ENCODE measurements at places on chromosomes 13 and 19.

DNA sequence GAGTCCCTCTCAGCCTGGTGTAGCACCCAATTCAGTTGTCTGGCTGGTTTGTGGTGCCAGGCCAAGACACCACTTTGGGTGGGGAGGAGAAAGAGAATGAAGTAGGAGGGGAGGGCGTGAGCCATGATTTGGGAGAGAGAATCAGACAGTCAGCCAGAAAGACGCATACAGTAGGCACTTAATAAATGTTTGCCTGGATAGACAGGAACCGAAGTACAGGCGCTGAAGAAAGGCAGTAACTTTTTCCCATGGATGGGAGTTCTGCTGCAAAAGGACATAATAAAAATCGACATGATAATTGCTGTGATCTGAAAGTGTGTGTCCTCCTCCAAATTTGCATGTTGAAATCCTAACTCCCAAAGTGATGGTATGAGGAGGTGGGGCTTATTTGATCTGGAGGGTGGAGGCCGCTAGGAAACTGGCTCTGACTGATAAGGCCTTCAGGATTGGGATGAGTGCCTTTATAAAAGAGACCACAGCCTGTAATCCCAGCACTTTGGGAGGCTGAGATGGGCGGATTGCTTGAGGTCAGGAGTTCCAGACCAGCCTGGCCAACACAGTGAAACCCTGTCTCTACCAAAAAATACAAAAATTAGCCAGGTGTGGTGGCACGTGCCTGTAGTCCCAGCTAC, 38.4 kb upstream of the PDCD5 start:
- no peak for DNase-seq

DNA sequence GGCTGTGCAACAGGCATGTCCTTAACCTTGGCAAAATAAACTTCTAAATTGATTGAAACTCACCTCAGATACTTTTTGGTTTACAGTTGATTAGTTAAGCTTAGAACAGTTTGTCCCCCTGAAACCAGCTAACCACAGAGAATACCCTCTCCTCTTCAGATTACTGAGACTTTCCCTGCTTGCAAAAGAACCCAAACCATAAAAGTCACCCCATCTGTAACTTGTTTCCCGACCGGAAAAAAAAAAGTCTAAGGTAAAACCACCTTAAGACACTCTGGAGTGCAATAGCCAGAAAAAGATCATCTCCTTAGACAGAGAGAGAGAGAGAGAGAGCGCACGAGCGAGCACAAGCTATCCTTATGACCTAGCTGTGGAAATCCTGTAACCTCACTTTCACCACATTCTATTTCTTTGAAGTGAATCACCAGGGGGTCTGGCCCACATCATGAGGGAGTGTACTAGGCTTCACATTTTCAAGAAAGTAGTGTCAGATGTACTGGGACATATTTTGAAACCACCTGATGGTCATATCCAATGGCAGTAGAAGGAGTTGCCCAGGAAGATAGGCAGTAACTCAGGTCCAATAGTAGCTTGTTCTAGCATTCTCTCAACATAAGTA, 11.1 kb upstream of the GTF2F2 start:
- DNase-seq = no peak

GRCh38 chr13:56335775-56336174, 804.9 kb upstream of the PRR20A start:
- no peak for DNase-seq

DNA sequence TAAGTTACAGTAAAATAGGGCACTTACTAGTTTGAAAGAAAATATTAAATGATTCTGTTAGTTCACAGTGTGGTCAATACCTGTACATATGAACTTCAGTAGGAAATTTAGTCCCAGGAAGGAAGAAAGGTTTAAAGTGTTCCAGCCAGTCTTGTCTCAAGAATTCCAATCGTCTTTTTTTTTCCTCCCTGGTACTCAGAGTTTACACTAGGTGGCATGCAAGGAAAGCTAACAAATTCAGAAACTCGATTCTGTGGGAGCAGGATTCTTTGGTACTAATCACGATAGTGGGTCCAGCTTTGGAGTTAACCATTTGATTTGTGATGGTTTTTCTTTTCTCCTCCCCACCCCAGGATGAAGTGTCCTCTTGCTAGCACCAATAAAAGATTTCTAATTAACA, 43.6 kb downstream of the POLR1D start:
- DNase-seq = no peak

DNA sequence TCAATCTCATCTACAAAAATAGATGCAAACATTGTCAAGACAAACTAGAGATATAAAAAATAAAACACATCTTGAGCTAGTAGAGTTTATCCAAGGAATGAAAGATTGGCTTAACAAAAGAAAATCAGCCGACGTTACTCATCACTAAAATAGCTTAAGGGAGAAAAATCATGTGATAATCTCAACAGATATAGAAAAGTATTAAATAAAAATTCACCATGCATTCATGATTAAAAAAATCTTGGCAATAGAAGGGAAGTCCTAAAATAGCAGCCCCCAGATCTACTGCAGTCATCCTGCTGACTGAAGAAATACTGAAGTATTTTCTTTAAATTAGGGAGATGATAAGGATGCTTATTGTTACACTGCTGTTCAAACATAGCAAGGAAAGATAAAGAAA, 12.6 kb upstream of the DCLK1 start:
- no peak for DNase-seq

DNA sequence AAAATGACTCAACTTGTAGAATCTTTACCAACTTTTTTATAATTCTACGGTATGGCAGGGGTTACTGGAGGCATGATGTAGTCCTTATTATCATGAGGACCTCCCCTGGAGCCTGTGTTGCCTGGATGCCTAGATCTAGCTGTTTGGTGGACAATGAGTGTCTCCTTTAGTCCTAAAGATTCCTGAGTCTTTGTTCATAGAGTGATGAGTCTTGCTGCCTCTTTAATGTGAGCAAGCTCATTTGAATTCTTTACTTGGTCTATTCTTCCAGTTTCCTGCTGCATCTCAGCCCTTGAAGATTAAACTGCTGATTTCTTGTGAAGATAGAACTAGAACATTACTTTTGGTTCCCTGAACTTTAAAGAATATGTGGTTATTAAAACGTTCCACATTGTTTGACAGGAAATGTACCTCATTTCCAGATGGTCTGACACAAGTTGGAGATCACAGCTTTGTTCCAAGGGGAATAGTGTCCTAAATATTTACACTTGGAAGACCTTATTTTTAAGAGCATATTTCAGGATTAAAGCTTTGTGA, 51.9 kb downstream of the SLAIN1 start:
- DNase-seq = no peak

DNA sequence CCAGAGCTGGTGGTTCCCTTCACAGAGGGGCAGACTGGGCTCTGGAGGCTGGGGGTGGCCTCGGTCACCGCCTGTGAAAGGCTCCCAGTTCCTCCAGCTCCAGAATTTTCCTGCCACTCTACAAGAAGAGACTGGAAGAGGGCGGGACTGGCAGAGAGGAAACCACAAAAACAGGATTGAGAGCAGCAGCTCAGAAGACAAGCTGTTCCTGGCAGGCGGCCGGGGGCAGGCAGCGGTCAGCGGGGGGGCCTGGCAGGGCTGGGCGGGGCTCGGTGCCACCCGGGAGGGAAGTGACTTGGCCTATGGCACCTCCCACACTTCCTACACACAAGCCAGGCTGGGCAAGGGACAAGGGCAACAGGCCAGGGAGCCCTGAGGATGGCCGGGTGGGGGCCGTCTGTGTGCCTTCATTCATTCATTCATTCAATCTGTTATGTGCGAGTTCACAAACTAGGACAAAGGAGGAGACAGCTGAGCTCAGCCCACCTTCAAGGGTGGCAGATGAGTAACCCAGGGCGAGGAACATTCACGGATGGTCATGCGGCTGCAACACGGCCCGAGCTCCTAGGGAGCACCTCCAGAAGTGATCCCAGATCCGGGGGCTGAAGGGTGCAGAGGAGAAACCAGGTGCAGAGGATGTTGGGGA, 16.9 kb upstream of the BTBD2 start:
- peak; percentile 96 for DNase-seq

GRCh38 chr13:102772042-102772425, 1.6 kb downstream of the TEX30 start:
- DNase-seq = no peak

DNA sequence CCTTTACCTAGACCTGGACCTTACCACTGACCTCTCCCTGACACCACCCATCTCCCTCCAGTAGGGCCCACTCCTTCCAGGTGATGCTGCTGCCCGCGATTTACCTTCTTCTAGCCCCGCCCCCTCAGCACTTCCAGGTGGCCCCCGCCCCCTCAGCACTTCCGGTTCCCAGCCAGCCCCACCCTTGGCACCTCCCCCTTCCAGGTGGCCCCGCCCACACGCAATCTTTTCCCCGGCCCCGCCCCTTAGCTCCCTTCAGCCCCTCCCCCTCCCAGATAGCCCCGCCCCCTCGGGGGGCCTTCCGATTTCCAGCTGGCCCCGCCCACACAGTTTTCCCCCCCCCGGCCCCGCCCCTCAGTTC, 586 bp downstream of the LIG1 start:
- DNase-seq = peak; percentile 82

GRCh38 chr13:65959305-65959704, 1270.8 kb downstream of the PCDH9 start:
- DNase-seq = no peak

GRCh38 chr13:91313581-91313980, 33.9 kb upstream of the MIR17HG start:
- DNase-seq = no peak

GRCh38 chr13:35600137-35600536, 123.6 kb upstream of the MAB21L1 start:
- no peak for DNase-seq

GRCh38 chr13:25180775-25181537, 8.9 kb upstream of the AMER2 start:
- DNase-seq = no peak

GRCh38 chr13:52968074-52968700, 60.4 kb upstream of the OLFM4 start:
- DNase-seq = peak; percentile 74

- DNase-seq = no peak
Measured at GRCh38 chr19:50315773-50316448, 13.3 kb downstream of the KCNC3 start.

- DNase-seq = no peak
Measured at GRCh38 chr19:13035820-13036365, 40.6 kb downstream of the NFIX start.

GRCh38 chr19:34308381-34309367, 54.3 kb downstream of the GARRE1 start:
- DNase-seq = no peak

DNA sequence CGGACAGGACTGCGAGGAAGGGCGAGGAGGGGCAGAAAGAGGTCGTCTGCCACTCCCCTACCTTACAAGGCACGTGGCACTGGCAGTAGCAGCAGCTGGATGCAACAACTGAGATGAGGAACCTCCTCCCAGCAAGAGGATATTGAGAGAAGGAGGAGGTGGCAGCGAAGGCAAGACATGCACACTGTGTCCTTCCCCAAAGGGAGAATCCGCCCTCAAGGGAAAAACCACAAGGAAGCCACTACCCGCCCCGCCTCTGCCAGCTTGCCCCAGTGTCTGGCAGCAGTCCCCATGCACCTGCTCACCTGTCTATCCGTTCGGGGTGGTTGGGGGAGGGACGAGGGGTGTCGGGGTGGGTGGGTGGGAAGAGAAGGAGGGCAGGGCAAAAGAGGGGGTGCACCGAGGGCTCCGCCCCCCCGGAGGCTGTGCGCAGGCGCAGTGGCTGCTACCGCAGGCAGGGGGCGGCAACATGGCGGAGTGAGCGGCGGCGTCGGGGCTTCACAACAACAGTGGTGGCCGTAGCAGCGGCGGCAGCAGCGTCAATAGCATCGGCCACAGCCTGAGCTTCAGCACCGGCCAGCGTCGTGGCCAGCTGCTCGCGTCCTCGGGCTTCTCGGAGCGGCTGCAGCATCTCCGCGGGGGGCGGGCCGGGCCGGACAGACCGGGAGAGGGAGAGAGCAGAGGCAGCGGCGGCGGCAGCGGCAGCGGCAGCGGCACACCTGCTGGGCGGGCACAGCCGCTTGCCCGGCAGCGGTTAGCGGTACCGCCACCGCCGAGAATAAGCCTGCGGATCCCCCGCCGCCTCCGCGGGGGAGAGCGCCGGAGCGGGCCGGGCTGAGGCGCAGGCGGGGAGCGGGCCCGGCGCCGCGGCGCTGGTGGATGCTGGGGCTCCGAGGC, at the start of gene NBEA:
Gene NBEA, plus strand, starts transcription at position 436 of the 897 bp plus-strand sequence. CDS start 551 bp downstream, outside the sequence.
- DNase-seq = peak; percentile 88

DNA sequence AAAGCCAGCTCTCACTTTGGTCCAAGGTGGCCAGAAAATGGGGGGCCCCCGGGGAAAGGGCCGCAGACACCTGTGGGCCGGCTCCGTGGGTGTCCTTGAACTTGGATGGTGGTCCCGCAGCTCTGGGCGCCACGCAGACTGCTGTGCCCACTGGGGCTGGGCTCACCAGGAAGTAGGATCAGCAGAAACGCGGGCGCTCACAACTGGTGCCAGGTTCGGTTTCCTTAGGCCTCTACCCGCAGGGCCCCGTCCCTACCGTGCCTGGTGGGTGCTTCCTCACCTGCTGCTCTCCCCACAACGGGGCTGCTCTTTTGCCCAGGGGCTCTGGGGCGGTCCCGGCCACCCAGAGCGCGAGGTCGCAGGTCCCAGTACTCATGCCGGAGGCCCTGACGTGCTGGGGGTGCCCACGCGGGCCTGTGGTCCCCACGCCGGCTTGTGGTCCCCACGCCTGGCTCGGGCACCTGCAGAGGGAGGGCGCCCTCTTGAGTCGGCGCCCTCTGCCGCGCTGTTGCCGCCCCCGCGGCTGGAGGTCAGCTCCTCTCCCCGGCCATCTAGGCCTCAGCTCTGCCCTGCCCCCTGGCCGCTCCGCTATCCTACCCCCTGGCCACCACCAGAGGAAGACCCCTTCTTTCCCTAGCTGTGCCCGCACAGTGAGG, 1303.6 kb downstream of the UQCRFS1 start:
- DNase-seq = no peak

GRCh38 chr19:35216833-35217648, 11.5 kb downstream of the FAM187B start:
- DNase-seq = no peak

DNA sequence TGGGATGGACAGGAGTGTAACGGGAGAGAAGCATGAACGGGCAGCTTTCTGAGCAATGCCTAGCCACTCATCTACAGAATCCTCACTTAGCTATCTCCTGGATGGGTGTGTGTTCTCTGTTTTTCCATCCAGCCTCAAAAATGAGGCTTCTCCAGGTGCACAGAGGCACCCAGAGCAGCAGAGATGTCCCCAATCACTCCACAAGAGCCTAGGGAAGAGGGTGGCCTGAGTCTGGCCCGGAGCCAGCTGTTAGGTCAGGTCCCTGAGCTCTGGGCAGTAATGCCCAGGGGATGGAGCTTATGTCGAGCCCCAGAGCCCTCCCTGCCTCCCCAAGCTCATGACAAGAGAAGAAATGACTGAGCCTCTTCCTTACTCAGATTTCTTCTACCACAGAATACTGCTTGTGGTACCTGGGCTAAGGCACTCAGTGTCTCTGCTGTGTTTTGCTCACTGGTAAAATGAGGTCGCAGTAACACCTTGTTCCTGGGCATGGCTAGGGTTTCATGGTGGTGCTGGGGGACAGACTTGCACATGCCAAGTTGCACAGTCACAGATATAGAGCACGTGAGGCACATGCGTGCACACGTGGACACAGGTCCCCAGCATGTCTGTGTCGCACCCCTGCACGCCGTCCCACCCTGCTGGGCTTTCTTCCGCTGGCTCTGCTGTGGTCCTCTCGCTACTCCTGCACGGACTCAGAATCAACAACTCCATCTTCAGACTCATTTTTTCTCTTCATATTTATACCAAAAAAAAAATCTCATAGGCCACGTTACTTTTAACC, 86.6 kb upstream of the SOX1 start:
- no peak for DNase-seq

Data from femur (tissue), 1 donor.